ENCODE measurements at places on chromosomes 2 and 18. TPM values are rescaled to one million over a fixed set of nuclear protein-coding genes. Genes with fewer than 3 reads are reported as not detected.
A peak's percentile ranks its signal among the peaks of the same experiment; 100 is the strongest.

GRCh38 chr18:4986066-4986465 lies 211.0 kb downstream of the AKAIN1 start:
- H3K4me1 ChIP-seq: no peaks in the 10 kb centered on the region
- H3K27me3 ChIP-seq: no peaks in the 10 kb centered on the region
- H3K36me3 ChIP-seq: no peaks in the 10 kb centered on the region
- DNase-seq: no peak
- H3K27ac ChIP-seq: no peak overlapping the region

DNA sequence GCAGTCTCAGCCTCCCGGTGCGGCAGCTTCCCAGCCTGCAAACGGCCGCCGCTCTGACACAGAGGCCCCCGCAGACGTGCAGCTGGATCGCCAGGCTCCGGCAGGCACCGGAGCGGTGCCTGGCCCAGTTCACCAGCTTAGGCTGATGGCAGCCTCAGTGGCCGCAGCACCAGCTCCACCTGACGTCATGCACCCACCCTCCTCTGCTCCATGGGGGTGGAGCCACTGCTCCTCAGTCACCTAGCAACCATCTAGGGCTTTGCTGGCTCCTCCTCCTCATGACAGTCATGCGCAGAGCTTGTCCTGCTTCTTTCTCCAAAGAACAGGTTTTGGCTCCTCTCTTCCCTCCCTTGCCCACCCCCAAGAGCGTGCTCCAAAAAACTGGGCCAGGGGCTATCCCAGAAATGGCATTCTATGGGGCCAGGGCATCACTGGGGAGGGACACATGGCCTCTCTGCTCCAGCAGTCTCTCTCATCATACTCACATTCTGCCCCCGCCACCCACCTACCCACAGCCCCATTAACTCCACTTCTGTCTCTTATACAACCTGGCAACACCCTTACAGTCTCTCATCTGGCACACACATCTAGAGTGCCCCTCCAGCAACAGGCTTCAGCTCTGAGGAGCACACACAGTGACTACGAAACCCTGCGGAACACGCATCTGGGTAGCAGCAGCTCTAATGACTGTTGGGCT lies 5.5 kb downstream of the DCTN1 start:
- H3K27ac ChIP-seq: no peak overlapping the region
- H3K27me3 ChIP-seq: no peaks in the 10 kb centered on the region
- no peaks in the 10 kb centered on the region for H3K4me1 ChIP-seq
- peak; percentile 49 for DNase-seq
- peaks cover 54% of the 10 kb centered on the region for H3K36me3 ChIP-seq
- H3K4me3 ChIP-seq: no peak overlapping the region

GRCh38 chr18:57555134-57555533 lies 31.4 kb downstream of the FECH start:
- H3K27ac ChIP-seq: no peak overlapping the region
- H3K4me3 ChIP-seq: no peak overlapping the region
- no peaks in the 10 kb centered on the region for H3K4me1 ChIP-seq
- H3K27me3 ChIP-seq: no peaks in the 10 kb centered on the region

DNA sequence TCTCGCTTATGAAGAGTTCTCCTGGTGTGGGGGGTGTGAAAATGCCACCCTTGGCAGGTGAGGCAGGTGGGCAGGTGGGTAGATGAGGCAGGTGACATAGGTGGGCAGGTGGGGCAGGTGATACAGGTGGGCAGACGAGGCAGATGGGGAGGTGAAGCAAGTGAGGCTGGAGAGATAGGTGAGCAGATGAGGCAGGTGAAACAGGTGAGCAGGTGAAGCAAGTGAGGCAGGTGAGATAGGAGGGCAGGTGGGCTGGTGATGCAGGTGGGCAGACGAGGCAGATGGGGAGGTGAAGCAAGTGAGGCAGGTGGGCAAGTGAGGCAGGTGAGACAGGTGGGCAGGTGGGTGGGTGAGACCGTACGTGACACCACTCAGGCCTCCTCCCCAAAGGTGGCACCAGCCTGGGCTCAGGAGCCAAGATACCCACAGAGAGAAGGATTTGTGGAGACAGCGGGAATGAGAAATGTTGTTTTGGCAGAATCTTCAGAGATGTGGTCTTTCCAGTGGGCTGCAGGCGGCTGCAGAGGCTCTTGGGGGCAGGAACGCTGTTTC lies 232.3 kb upstream of the MYT1L start:
- DNase-seq: no peak
- no peaks in the 10 kb centered on the region for H3K4me1 ChIP-seq
- H3K27me3 ChIP-seq: no peaks in the 10 kb centered on the region
- no peak overlapping the region for H3K4me3 ChIP-seq

DNA sequence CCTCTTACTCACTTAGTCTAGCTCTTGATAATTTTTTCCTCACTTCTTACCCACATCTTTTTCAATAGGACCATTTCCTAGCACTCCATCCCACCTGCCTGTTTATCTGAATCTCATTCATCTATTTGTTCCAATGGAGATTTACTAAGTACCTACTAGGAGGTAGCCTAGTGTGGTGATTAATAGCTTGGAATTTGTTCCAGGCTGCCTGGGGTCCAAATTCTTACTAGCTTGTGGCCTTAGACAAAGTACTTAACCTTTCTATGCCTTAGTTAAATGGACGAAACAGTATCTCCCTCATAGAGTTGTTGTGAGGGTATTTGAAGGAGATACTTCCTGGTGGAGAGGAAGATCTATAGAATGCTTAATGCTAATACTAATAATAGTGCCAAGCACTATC lies 42.9 kb upstream of the SERTAD2 start:
- no peak for DNase-seq
- no peak overlapping the region for H3K27ac ChIP-seq
- no peaks in the 10 kb centered on the region for H3K27me3 ChIP-seq
- peaks cover 47% of the 10 kb centered on the region for H3K4me1 ChIP-seq

GRCh38 chr2:149205143-149205542 lies 125.2 kb upstream of the LYPD6 start:
- no peak overlapping the region for H3K27ac ChIP-seq
- DNase-seq: no peak
- no peaks in the 10 kb centered on the region for H3K27me3 ChIP-seq

- no peak overlapping the region for H3K4me3 ChIP-seq
- H3K4me1 ChIP-seq: peaks cover 7% of the 10 kb centered on the region
- no peak overlapping the region for H3K27ac ChIP-seq
- peak; percentile 37 for DNase-seq
- H3K36me3 ChIP-seq: peaks cover 53% of the 10 kb centered on the region
Observed at GRCh38 chr2:95115418-95115817, 6.2 kb downstream of the MRPS5 start.

GRCh38 chr2:109173311-109174171 lies 44.5 kb downstream of the SH3RF3 start:
- peak overlapping the region; percentile 70 for H3K27ac ChIP-seq
- no peaks in the 10 kb centered on the region for H3K27me3 ChIP-seq
- H3K36me3 ChIP-seq: no peaks in the 10 kb centered on the region
- peak; percentile 74 for DNase-seq

DNA sequence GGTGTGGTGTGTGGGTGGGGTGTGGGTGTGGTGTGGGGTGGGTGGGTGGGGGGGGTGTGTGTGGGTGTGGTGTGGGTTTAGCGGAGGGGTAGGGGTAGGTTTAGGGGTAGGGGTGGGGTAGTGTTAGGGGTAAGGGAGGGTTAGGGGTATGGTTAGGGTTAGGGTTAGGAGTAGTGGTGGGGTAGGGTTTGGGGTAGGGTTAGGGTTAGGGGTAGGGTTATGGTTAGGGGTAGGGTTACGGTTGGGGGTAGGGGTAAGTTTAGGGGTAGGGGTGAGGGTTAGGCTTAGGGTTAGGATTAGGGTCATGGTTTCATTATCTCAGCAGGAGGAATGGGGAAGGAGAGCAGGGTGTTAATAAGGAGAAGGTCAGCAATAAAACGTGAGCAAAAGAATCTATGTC lies 11.3 kb upstream of the PARD6G start:
- no peak overlapping the region for H3K4me3 ChIP-seq
- DNase-seq: no peak
- H3K27ac ChIP-seq: no peak overlapping the region
- no peaks in the 10 kb centered on the region for H3K4me1 ChIP-seq
- H3K36me3 ChIP-seq: no peaks in the 10 kb centered on the region
- H3K27me3 ChIP-seq: no peaks in the 10 kb centered on the region

DNA sequence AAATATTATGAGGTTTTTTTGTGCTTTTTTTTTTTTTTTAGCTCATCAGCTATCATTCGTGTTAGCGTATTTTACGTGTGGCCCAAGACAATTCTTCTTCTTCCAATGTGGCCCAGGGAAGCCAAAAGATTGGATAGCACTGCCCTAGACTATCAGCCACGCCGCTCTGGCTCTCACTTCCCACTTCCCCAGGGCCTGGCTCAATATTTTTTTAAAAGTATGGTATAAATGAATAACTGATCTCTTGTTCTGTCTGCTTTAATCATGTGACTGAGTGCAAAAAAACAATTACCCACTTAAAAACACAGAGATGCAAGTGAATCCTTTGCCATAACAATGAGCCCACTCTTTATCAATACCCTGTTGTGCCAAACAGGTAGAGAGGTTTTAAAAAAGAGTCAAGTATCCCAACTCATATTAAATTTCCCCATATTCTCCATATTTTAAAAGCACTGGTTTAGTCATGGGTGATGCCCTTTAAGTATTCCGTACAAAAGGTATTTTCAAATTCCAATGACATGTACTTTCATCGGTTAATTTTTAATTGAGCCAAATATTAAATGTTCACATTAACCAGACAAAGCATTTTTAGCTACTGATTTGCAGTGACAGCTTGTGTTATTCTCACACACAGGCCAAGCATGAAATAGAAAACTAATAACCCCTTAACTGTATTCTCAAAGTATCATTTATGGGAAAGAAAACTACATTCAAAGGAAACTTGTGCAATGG lies 12.6 kb downstream of the BCL2 start:
- H3K27me3 ChIP-seq: no peaks in the 10 kb centered on the region
- no peaks in the 10 kb centered on the region for H3K36me3 ChIP-seq
- no peak overlapping the region for H3K27ac ChIP-seq
- H3K4me3 ChIP-seq: no peak overlapping the region
- H3K4me1 ChIP-seq: peaks cover 21% of the 10 kb centered on the region

GRCh38 chr2:232134939-232135338 lies 173.4 kb downstream of the DIS3L2 start:
- H3K27ac ChIP-seq: no peak overlapping the region
- H3K27me3 ChIP-seq: no peaks in the 10 kb centered on the region
- DNase-seq: no peak
- no peaks in the 10 kb centered on the region for H3K36me3 ChIP-seq

- H3K27ac ChIP-seq: no peak overlapping the region
- H3K4me3 ChIP-seq: no peak overlapping the region
- no peaks in the 10 kb centered on the region for H3K36me3 ChIP-seq
- H3K4me1 ChIP-seq: no peaks in the 10 kb centered on the region
Observed at GRCh38 chr18:49547701-49548100, 14.2 kb upstream of the LIPG start.

GRCh38 chr2:236712961-236713673 lies 143.5 kb downstream of the ACKR3 start:
- no peaks in the 10 kb centered on the region for H3K36me3 ChIP-seq
- H3K4me3 ChIP-seq: no peak overlapping the region
- no peak for DNase-seq
- H3K4me1 ChIP-seq: peaks cover 35% of the 10 kb centered on the region

DNA sequence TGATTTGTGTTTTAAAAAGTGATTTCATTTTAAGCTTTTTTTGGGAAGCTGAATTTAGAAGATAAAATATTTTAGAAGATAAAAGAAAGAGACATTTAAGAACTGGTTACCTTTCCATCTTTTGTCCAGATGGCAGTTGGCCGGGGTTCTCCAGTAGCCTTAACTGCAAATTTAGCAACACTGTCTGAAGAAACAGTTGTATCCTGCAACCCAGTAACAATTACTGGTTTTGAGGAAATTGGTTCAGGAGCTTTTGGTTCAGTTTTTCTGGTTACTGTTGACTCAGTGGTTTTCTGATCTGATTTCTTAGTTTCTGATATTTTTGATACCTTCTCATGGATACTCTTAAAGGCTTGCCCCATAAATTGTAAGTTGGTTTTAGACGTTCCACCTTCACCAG lies 49.9 kb downstream of the PLEKHA3 start:
- no peaks in the 10 kb centered on the region for H3K4me1 ChIP-seq
- no peak overlapping the region for H3K4me3 ChIP-seq
- no peaks in the 10 kb centered on the region for H3K27me3 ChIP-seq
- H3K36me3 ChIP-seq: no peaks in the 10 kb centered on the region

- H3K4me1 ChIP-seq: no peaks in the 10 kb centered on the region
- H3K36me3 ChIP-seq: no peaks in the 10 kb centered on the region
- no peaks in the 10 kb centered on the region for H3K27me3 ChIP-seq
- no peak overlapping the region for H3K4me3 ChIP-seq
- no peak for DNase-seq
Observed at GRCh38 chr2:129872446-129872845, 107.0 kb upstream of the RAB6C start.

DNA sequence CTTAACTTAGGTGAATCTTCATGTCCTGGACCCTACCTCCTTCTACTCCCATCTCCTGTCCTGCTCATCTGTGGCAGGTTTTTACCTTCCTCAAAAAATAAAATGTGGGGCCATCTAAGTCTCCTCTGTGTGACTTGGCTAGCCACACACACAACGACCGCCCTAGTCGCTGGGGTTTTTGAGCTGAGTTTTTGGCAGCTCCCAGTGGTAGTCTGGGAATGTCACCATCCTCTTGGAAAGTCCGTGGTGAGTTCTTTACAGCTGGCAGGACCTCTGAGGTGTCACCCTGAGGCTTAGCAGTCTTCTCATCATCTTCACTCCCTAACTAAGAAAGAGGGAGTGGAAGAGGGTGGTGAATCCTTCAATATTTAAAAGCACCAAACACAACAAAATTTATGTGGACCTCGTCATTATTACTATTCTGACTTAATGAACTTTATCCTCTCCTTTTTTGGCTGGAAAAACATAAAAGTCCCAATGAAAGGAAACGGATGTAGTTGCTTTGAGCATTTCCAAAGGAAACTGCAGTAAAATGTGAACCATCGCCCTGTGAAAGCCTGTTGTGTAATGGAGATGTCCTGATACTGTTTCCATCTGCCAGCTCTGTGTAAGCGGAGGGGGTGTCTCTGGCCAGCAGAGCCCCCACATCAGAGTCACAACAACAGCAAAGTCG lies 78.6 kb downstream of the VAPA start:
- peak; percentile 84 for DNase-seq
- no peak overlapping the region for H3K4me3 ChIP-seq
- H3K4me1 ChIP-seq: no peaks in the 10 kb centered on the region

DNA sequence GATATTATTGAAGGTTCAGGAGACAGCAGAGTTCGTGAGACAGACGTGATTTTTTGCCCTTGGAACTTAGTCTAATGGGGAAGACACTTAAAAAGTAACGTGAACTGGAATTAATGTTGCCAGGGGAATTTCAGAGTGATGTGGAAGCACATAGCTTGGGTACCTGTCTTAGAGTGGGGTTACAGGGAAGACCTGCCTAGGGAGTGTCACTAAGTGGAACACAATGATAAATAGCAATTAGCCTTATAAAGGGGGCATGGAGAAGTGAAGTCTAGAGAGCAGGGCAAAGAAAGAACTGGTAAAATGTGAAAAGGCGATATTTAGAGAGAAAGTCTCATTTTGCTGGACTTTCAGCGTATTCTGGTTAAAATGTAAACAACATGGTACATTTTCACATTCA lies 306.0 kb upstream of the TCF4 start:
- no peaks in the 10 kb centered on the region for H3K27me3 ChIP-seq
- no peak overlapping the region for H3K4me3 ChIP-seq

The UPP2 gene
- 0.30 TPM for polyA plus RNA-seq

The COLEC11 gene
- polyA plus RNA-seq: 7.1 TPM

The BBS5 gene
- 17.1 TPM for polyA plus RNA-seq

The KCNIP3 gene
- 6.0 TPM for polyA plus RNA-seq

The SERPINB10 gene
- 0.48 TPM for polyA plus RNA-seq

The KLHL30 gene
- polyA plus RNA-seq: 0.14 TPM

The CD207 gene
- polyA plus RNA-seq: 0.07 TPM

The XIRP2 gene
- 0.30 TPM for polyA plus RNA-seq

The UGT1A4 gene
- not detected for polyA plus RNA-seq

The SLC1A4 gene
- polyA plus RNA-seq: 7.3 TPM

The UCN gene
- polyA plus RNA-seq: 1.5 TPM

The APCDD1 gene
- polyA plus RNA-seq: 137 TPM

The IL36G gene
- not detected for polyA plus RNA-seq

Data from left lung (tissue), 14 donors.